AG04450 (cell line): ENCODE measurements at places on chromosomes 5 and 9. TPM values are rescaled to one million over a fixed set of nuclear protein-coding genes. Genes with fewer than 3 reads are reported as not detected.

GRCh38 chr9:124345063-124345462, 70.2 kb downstream of the PSMB7 start:
- no peak for DNase-seq

ARL14EPL gene
- 0.05 TPM in 2 replicates for polyA plus RNA-seq

- DNase-seq: no peak
Measured at GRCh38 chr9:80644044-80644443, 1045.3 kb downstream of the TLE1 start.

SPINK7 gene
- not detected in 2 replicates for polyA plus RNA-seq

- DNase-seq: no peak
Measured at GRCh38 chr9:109063760-109064159, 50.5 kb upstream of the CTNNAL1 start.

DNA sequence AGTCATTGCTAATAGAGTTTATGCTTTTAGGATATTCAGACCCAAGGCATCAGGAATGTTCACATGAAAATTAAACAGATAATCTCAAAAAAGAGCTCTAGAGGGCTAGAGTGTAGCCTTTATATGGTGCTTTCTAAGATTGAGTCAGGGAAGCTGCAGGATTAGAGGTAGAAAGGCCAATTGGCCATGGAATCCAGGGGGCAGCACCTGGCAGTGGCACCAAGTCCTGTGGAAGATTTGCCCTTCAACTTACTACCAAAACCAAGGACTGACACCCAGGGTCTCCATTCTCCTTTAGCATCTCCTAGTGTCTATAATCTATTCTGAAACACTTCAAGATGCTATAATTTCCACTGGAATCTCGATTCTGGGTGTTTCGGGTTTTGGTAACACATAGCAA, 112.4 kb downstream of the ACER2 start:
- DNase-seq: no peak

GRCh38 chr5:76682387-76682786, 33.5 kb upstream of the F2R start:
- DNase-seq: no peak

DNA sequence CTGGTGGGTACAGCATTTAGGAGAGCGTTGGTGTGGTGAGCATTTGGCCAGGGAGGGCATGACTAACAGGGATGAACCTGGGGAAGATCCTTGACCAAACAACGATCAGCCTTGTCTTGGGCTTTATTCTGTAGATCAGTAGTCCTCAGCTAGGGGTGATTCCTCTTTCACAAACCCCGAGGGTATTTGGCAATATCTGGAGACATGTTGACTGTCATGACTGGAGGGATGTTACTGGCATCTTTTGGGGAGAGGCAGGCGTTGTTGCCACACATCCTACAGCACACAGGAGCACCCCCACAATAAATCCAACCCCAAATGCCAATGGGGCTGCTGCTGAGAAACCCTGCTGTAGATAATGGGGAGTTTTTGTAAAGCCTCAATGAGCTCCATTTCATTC, 43.9 kb downstream of the OSTF1 start:
- DNase-seq: no peak

ZDHHC11 gene
- 0.19 and 0.26 TPM in 2 replicates for polyA plus RNA-seq

- DNase-seq: no peak
Measured at GRCh38 chr5:40585537-40586267, 94.0 kb upstream of the PTGER4 start.

GRCh38 chr5:78726003-78726402, 77.4 kb upstream of the LHFPL2 start:
- DNase-seq: no peak

GRCh38 chr5:31664566-31664965, 25.6 kb downstream of the PDZD2 start:
- DNase-seq: no peak

GRCh38 chr5:148509893-148510292, 126.1 kb downstream of the FBXO38 start:
- DNase-seq: no peak

DNA sequence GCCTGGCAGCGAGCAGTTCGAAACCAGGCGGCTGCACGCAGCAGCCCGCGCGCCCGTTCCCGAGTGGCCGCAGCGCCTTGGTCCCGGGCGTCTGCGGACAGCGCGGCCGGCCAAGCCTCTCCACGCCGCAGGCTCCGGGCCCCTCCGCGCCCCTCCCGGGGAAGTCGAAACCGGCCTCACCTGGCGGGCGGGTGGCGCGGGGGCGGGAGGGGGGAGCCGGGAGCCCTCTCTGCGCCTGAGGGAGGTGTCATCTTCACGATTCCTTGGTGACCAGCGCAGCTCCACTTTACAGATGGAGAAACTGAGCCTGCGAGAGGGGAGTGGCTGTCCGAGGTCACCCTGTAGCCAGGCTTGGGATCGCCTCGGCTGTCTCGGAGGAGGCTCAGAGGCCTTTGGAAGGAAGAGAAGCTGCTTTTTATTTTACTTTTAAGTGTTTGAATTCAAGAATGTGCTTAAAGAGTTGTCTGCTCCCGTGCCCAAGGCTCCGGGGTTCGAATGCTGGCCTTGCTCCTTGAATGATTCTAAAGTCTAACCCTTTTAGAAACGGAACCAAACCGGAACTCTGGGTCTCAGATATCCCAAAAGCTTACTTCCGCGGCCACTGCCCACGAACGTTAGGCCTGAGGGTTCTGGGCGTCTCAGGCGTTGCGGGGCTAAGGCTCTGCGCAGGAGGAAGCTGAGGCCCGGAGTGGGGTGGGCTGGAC, 662 bp downstream of the SUSD3 start:
- DNase-seq: no peak

DNA sequence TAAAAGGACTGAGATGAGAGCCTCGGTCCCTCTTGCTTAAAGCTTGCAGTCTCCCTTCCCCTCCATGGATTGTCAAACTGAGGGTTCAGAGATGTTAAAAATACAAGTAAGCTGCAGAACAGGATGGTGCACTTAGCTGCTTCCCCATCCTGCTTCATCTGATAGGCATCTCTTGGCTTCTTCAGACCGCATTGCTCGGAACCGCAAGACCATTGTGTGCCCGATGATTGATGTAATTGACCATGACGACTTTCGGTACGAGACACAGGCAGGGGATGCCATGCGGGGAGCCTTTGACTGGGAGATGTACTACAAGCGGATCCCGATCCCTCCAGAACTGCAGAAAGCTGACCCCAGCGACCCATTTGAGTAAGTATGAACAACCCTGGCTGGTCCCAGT, 65.5 kb upstream of the SAP30L start:
- no peak for DNase-seq

GRCh38 chr5:128156521-128156920, 73.0 kb downstream of the SLC12A2 start:
- no peak for DNase-seq

ADGRD2 gene
- not detected in 2 replicates for polyA plus RNA-seq

SEMA5A gene
- 28.0 and 31.8 TPM in 2 replicates for polyA plus RNA-seq

DNA sequence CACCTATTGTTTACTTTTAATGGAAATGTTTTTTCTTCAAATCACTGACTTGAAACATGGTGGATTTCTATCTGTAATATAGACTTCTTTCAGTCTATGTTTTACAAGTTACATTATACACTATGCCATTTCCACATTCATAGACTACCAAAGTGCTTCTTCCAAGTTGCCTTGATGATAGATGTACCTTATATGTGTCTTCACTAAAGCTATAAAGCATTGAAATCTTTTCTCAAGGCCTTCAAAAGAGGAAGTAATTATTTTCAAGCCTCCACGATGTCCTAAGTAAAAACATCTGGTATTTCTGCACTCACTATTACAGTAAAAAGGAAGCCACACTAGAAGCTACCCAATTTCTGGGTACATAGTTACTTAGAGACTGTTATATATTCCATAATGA, 113.3 kb downstream of the FGF10 start:
- DNase-seq: no peak

GRCh38 chr5:93174930-93175329, 406.1 kb downstream of the NR2F1-AS1 start:
- DNase-seq: no peak

DNA sequence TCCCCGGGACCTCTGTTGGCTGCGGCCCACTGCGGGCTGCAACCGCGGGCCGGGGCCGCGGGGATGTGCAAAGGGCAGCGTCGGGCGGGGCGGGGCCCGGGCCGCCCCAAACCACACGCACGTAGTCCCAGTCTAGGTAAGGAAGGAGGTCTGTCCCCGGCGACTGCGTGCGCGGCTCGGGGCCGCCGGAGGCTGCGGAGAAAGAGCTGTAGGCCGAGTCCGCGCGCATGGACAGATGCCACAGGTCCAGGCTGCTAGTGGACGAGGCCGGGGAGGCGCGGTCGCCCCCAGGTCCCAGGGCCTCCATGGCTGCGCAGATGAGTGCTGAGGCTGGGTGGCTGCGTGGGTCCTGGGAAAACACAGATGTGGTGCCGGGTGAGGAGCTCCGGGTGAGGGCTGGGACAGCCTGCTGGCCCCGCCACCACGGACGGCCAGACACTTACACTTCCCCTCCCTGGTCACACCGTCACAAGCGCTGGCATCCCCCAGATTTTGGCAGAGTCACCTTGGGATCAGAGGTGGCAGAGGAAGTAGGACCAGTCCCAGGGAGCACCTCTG, 4.5 kb downstream of the SHROOM1 start:
- no peak for DNase-seq

PCDHB5 gene
- polyA plus RNA-seq: 0.68 and 0.72 TPM in 2 replicates
